MM.1S (cell line): ENCODE measurements at places on chromosomes 12 and 14.

- no peak for DNase-seq
Observed at GRCh38 chr14:40955131-40955505, 651.6 kb upstream of the LRFN5 start.

DNA sequence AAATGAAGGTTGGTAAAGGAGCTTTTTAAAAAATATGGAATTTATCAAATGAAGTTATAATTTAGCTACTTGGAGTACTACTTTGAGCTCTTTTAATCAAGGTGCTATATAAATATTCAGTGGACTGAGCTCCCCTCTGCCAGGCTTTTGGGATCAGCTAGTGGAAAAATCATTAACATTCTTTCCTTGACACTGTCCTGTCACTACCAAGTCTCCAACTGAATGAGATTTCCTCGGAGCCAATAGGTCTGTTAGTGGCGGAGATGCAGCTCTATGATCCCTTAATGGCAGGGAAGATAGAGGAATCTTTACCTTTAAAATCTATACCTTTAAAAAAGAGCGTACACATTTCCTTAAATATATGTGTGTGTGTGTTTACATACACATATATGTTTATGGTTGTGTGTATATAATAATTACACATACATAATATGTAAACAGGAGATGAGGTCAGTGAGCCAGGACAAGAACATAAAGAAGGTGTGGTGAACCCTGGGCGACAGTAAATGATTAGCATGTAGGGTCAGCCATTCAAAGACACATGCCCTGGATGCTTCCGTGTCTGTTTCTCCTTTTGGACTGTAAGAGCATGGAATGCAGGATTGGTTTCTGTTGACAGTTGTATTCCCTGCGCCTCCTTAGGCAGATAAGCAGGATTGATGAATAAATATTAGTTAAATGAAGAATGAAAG, 47.7 kb upstream of the ATP2A2 start:
- DNase-seq, result no peak

- DNase-seq, result no peak
Observed at GRCh38 chr14:55446833-55447232, 6.4 kb upstream of the TBPL2 start.

DNA sequence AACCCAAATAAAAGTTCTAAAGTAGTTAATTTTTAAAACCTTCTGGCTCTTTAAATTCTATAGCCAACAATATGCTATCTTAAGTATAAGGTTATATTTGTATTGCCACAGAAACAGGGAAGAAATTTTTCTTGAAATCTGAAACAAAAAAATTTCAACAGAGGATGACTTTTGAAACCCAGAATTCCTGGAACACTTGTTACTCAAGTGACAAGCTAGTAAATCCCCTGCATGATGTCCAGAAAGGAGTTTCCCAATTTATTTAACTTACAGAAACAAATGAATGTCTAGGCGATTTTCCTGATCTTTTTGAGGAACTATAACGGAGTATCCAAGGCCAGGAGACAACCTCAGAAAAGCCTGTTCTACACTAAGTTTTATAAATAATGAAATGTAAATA, 69.6 kb downstream of the SLC41A2 start:
- DNase-seq, result no peak

- peak; percentile 55 for DNase-seq
Observed at GRCh38 chr12:54364413-54364812, at the start of gene GPR84. GPR84 (minus strand) TSS chr12:54364486; CDS start chr12:54363851, 635 bp downstream.
